Choroid plexus epithelial cell (primary cell): ENCODE measurements at places on chromosomes 7 and 10.

DNA sequence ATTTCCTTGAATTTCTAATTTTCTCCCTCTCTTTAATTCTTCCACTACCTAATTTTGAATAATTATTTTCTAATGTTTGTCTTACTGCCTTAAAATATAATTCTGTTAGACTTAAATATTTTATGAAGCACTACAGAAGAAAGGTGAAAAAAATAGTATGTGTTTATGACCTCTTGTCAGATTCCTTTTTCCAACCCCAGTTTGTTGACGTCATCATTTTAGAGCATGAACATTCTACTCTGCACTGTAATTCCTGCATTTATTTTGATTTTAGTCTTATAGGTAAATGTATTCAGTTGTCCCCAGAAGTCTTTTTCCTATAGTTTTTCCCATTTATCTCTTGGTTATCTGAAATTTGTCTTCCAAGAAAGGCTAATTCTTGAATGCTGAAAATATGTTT lies 468.1 kb downstream of the SORCS3 start:
- DNase-seq, result no peak

DNA sequence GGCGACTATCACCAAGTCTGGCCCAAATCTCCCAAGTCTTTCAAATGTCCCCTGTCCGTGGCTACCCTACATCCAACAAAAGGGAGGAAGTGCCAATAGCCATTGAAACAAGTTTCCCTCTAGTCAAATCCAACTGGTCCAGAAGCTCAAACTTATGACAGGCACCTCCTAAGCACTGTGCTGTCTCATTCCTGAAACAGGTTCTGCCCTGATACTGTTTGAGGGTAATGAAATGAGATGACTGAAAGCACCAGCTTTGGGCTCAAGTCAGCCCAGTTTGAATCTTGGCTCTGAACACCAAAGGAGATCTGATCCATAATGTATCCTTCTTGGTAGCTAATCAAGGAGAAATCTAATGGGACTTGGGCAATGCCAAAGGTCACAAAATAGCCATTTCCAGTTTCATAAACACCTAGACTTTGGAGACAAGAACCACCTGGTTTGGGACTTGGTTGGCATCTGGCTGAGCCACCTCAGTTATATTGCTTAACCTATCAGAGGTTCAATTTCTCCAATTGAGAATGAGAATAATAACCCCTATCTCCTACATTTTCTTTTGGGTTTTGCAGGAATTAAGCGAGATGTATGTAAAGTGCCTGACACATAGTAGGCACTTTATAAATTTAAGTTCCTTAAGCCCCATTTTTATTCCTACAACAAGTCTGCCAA lies 34.7 kb upstream of the ARID5B start:
- DNase-seq, result no peak

GRCh38 chr7:143455942-143456341 lies 12.7 kb downstream of the TAS2R60 start:
- peak; percentile 9 for DNase-seq

GRCh38 chr7:65981965-65982792 lies at the start of gene GUSB:
GUSB (minus strand) TSS chr7:65982213; CDS start chr7:65982183, 30 bp downstream.
- peak; percentile 86 for DNase-seq

- DNase-seq, result peak; percentile 54
These were observed 38.4 kb downstream of the PTPRE start for GRCh38 chr10:127945341-127945758.

- DNase-seq, result peak; percentile 19
These were observed 26.0 kb upstream of the ZNF273 start for GRCh38 chr7:64876792-64877713.

- no peak for DNase-seq
These were observed 39.3 kb downstream of the LRRC18 start for GRCh38 chr10:48900371-48900801.

DNA sequence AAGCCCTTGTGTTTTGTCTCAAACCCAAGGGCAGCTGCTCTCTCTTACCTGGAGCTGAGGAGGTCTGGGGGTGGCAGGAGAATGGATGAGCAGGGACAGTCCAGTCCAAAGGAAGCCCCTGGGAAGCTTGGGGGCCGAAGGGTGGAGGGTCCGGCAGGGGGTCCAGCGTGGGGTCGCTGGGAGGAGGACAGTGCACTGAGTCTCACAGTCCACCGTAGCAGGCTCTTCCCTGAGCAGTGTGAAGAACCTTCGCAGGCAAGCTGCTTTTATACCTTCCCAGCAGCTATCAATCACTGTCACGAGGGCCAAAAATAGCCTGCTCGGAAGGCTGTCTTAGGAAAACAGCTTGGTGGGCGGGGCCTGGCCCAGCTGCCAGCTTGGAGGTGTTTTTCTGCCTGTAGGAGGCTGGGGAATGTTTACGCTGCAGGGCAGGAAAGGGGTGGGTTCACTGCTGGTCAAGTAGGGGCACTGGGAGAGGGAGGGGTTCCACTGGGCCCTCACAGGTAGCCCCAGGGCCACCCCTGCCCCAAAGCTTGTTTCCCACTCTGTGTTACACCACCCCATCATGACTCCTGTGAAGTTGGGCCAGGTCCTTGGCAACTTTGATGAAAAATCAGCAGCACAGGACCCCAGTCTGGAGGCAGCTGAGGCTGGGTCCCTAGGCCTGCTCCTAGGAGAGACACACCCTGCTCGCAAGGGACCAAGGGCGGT lies at the start of gene DEPP1:
TSS of gene DEPP1 (minus strand) at position 240 of the 711 bp plus-strand sequence. CDS start 779 bp downstream, outside the sequence.
- peak; percentile 96 for DNase-seq

DNA sequence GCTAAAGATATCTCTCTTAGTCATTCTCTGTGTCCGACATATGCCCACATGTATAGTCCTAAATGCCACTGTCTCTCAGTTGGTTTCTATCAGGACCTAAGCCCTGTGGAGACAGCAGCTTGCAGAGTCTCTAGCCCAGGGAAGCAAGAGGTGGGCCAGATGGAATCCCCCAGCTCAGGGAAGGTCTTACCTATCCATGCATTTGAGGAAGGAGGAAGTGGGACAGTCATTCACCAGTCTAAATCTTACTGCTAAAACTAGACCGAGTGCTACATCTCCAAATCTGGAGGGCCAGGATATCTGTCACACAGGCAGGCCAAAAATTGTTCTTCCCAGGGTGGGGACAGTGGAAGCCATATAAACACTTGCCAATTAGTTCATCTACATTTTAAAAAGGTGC lies 26.4 kb upstream of the HERPUD2 start:
- DNase-seq, result no peak

DNA sequence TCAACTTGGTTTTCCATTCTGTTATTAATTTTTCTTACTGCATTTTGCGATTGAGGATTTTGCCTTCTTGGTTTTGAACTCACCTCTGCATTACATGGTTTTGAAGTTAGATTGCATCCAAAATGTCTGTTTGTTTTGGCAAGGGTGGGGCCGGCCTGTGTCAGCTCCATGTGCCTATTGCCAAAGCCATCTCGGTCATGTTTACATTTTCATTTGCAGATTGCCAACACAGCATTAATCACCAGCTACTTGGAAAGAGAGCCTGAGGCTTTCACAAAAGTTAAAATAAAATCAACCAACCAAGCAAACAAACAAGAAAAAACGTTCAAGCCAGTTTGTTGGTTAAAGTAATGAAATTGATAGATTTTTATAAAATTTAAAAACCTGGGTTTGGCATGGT lies 695.8 kb downstream of the TYW1 start:
- DNase-seq, result no peak

GRCh38 chr7:142916508-142916907 lies 17.0 kb downstream of the TRPV5 start:
- no peak for DNase-seq

DNA sequence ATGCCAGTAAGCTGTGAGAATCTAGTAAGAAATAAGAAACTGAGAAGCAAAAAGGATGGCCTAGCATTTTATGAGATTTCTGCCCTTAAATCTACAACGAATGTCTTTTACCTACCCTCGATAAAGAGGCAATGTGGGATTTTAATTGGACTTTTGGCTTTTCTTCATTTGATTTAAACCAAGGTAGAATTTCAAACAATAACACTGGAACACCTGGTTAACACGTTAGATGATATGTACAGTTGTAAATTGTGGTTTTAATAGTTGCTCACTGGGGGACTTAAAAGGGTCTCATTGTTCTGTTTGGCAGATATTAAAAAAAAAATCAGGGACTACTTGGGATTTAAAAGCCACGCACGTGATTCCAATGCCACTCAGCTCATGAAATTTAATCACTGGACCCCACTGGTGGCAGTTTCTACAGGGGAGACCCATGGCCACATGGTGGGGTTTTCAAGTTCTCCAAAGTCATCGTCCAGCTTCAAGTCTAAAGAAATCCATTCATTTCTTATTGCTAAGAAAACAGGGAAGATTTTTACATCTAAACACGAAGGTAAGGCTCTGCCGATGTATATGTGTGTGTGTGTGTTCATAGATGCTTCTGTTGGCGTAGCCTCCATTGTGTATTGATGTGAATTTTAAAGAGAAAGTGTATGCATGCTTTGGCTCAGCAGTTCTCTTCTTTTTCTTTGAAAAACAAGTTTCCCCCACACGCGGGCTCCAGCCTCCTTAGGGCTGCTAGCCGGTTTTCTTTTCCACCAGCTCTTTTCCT lies 588.6 kb upstream of the MKI67 start:
- DNase-seq, result no peak

DNA sequence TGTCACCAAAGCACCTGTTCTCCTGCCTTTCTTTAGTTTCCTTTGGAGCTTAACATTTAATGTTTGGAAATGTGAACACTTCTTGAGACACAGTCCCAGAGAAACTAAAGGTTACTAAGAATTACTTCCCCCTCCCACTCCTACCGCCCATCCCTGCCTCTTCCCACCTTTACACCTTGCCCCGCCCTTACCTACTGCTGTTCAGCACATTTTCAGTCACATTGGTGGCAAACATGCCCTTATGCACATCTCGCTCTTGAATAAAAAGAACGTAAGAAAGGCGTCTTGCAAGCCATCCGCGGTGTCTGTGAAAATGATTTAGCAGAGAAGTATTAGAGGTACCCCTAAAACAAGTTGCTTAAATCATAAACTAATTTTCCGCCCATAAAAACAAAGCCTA lies 8.2 kb downstream of the GPAM start:
- DNase-seq, result no peak

- DNase-seq, result no peak
These were observed 686 bp upstream of the MIOS start for GRCh38 chr7:7565746-7566650.

GRCh38 chr7:16028636-16029035 lies 342.2 kb upstream of the MEOX2 start:
- DNase-seq, result no peak

GRCh38 chr7:15245831-15246230 lies 316.0 kb downstream of the AGMO start:
- no peak for DNase-seq

GRCh38 chr7:100490483-100491191 lies 6.9 kb downstream of the NYAP1 start:
- DNase-seq, result no peak

DNA sequence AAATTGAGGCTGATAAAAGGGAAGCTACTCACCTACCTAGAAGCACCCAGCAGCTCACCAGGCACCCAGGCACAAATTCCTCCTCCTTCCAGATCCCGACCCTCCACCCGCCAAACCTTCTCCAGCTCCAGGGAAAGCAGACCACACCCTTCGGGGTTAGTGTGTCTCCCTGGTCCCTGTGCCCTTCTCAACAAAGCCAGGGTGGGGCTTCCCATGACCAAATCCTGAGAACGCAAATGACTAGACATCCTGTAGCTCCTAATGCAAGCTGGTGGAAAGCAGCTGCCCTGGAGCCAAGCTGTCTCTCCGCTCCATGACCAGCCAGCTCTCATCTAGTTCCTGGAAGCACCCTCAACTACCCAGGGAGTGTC lies 4.4 kb downstream of the TBX20 start:
- DNase-seq, result no peak

DNA sequence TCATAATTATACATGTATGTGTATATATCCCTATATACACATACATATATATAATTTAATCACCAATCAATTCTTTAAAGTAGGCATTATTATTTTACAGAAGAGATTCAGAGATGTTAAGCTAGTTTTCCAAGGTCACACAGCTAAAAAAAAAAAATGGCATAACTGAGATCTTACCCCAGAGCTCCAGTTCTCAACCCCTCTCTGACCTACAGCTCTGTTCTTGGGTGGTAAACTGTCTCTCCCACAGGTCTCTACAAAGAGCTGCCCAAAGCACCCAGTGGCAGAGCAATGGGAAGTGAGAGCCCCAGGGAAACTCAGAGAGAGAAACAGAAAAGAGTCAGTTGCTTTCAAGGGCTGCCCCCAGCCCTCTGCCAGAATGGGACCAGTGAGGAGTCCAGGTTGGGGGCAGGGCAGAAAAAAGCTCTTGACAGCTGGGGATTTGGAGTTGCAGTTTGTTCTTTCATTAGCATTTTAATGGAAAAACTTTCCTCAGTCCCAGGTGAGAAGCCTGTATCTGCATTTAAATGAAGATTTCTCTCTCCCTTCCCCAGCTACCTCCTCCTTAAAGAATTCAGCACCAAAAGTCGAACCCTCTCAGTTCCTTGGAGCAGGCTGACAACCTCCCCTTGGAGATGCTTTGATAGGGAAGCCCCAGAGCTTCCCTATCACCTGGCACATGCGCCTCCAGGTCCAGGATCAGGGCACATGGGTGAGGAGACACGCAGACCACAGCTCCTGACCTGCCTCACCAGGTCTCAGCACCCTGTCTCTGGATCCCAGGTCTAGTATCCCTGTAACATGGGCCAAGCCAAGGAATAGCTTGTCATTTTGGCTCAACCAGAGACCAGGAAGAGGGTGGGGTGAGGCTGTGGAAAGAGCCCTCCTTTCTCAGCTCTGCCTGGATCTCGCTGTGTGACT lies 388.1 kb downstream of the PLXNA4 start:
- no peak for DNase-seq

DNA sequence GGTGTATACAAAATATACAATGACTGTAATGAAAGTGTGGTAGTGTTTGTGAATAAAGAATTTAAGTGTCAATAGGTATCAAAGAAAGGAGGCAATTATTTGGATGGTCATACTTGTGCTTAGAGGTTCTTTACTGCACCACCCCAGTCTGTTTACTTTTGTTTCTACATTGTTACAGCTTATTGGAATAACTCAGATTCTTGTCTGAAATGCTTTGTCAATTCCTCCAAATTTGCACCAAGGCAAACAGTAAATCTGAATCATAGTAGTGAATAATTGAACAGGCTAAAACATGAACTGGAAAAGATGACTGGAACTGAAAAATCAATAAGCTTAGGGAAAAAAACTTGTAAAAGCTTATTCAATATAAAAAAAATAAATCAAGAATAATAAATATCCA lies 319.2 kb downstream of the EXOC4 start:
- peak; percentile 28 for DNase-seq

DNA sequence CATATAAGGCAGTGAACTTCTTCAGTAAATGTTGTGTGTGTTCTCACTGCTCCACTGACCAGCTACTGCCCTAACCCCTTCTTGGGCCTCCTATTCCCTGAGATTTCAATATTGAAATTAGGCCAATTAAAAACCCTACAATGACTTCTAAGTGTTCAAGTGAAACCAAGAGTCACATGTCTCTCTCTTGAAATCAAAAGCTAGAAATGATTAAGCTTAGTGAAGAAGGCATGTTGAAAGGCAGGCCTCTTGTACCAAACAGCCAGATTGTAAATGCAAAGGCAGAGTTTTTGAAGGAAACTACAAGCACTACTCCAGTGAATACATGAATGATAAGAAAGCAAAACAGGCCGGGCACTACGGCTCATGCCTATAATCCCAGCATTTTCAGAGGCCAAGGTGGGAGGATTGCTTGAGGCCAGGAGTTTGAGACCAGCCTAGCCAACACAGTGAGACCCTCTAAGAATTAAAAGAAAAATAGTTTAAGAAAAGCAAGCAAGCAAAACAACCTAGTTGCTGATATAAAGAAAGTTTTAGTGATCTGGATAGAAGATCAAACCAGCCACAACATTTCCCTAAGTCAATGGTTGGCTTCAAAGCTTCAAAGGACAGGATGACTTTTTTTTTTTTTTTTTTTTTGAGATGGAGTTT lies 22.3 kb downstream of the BRAF start:
- DNase-seq, result no peak

- DNase-seq, result peak; percentile 18
These were observed 91.3 kb upstream of the FAM171A1 start for GRCh38 chr10:15462253-15462897.

GRCh38 chr10:87794285-87794684 lies 23.7 kb downstream of the ATAD1 start:
- no peak for DNase-seq
